CD4-positive, alpha-beta T cell (primary cell): ENCODE measurements at places on chromosomes 2 and 18. TPM values are rescaled to one million over a fixed set of nuclear protein-coding genes. Genes with fewer than 3 reads are reported as not detected.

DNA sequence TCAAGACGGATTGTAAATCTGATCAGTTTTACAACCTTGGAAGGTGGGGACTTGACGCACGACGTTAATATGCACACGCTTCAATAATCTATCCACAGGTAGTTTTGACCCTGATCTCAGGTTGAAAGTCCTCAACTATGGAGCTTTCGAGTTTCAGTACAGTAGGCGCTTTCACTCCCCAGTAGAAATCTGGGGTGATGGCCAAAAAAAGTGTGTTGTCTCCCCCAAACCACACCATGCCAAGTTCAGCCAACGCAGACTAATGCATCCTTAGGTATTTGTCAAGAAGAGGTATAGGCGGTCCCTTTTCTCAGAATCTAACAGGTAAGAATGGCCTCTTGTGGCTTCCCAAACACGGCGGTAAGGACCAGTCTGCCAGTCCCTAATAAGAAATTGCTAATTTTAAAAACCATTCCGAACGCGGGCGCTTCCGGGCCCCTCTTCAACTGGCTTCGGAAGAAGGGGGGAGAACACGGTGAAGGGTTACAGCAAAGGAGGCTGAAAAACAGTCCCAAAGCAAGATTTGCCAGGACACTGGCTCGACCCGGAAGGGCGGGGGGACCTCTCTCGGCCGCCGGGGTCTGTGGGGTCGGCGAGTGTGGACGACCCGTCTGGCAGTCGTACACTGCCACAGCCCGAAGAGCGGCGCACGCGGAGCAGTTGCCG, 659 bp downstream of the FAM210A start:
- peak overlapping the region; percentile 89 for H3K4me3 ChIP-seq
- peak overlapping the region; percentile 11 for H3K27ac ChIP-seq
- H3K36me3 ChIP-seq, result peaks cover 2% of the 10 kb centered on the region
- no peaks in the 10 kb centered on the region for H3K27me3 ChIP-seq
- no peak for DNase-seq

GRCh38 chr2:190973726-190974628, 40.0 kb downstream of the STAT1 start:
- DNase-seq, result no peak
- H3K27me3 ChIP-seq, result no peaks in the 10 kb centered on the region
- peaks cover 100% of the 10 kb centered on the region for H3K36me3 ChIP-seq
- no peak overlapping the region for H3K27ac ChIP-seq
- H3K4me3 ChIP-seq, result no peak overlapping the region
- H3K4me1 ChIP-seq, result no peaks in the 10 kb centered on the region

Gene CPS1
- total RNA-seq, result 0.41 TPM

- H3K27ac ChIP-seq, result no peak overlapping the region
- H3K27me3 ChIP-seq, result no peaks in the 10 kb centered on the region
- no peaks in the 10 kb centered on the region for H3K4me1 ChIP-seq
- H3K4me3 ChIP-seq, result no peak overlapping the region
- no peaks in the 10 kb centered on the region for H3K36me3 ChIP-seq
Observed at GRCh38 chr18:63002803-63003445, 287.6 kb downstream of the PHLPP1 start.

GRCh38 chr18:64330931-64331330, 182.0 kb upstream of the LINC00305 start:
- no peaks in the 10 kb centered on the region for H3K36me3 ChIP-seq
- H3K4me3 ChIP-seq, result no peak overlapping the region
- H3K27me3 ChIP-seq, result no peaks in the 10 kb centered on the region
- no peak for DNase-seq
- no peak overlapping the region for H3K27ac ChIP-seq

GRCh38 chr2:54675738-54676137, 47.7 kb upstream of the EML6 start:
- DNase-seq, result no peak
- peaks cover 15% of the 10 kb centered on the region for H3K4me1 ChIP-seq
- no peak overlapping the region for H3K27ac ChIP-seq
- no peaks in the 10 kb centered on the region for H3K27me3 ChIP-seq
- no peak overlapping the region for H3K4me3 ChIP-seq
- H3K36me3 ChIP-seq, result peaks cover under 1% of the 10 kb centered on the region

- no peaks in the 10 kb centered on the region for H3K27me3 ChIP-seq
- no peak overlapping the region for H3K4me3 ChIP-seq
- H3K36me3 ChIP-seq, result no peaks in the 10 kb centered on the region
- no peak for DNase-seq
- H3K27ac ChIP-seq, result no peak overlapping the region
Observed at GRCh38 chr2:7845332-7845731, 836.5 kb upstream of the ID2 start.

- H3K27me3 ChIP-seq, result peaks cover 4% of the 10 kb centered on the region
- no peaks in the 10 kb centered on the region for H3K36me3 ChIP-seq
Observed at GRCh38 chr2:182077023-182077422, 91.4 kb downstream of the PPP1R1C start.
